ENCODE measurements at places on chromosomes 4 and X.

- no peak for DNase-seq
These were observed 85.9 kb downstream of the UNC5C start for GRCh38 chr4:95462921-95463320.

GRCh38 chrX:64976673-64977040, 407 bp upstream of the ZC4H2 start:
- DNase-seq, result no peak

DNA sequence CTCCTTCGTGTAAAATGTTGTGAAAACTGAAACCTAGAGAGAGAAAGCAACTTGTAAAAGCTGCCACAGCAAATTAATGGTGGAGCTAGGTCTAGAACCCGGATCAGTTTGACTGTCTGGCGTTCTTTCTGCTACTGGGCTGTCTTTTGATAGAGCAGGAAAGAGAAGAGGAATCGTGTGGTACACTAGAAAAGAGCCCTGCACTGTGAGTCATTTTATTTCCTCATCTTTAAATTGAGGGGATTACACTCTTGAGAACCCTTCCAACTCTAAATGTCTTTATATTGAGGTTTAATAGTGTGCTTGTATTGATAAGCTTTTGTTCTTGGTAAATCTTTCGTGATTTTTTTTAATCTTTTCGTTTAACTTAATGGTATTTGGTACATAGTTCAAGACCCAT, 4.3 kb downstream of the WDR44 start:
- DNase-seq, result no peak

GRCh38 chr4:53747401-53747800, 156.1 kb upstream of the LNX1 start:
- no peak for DNase-seq

DNA sequence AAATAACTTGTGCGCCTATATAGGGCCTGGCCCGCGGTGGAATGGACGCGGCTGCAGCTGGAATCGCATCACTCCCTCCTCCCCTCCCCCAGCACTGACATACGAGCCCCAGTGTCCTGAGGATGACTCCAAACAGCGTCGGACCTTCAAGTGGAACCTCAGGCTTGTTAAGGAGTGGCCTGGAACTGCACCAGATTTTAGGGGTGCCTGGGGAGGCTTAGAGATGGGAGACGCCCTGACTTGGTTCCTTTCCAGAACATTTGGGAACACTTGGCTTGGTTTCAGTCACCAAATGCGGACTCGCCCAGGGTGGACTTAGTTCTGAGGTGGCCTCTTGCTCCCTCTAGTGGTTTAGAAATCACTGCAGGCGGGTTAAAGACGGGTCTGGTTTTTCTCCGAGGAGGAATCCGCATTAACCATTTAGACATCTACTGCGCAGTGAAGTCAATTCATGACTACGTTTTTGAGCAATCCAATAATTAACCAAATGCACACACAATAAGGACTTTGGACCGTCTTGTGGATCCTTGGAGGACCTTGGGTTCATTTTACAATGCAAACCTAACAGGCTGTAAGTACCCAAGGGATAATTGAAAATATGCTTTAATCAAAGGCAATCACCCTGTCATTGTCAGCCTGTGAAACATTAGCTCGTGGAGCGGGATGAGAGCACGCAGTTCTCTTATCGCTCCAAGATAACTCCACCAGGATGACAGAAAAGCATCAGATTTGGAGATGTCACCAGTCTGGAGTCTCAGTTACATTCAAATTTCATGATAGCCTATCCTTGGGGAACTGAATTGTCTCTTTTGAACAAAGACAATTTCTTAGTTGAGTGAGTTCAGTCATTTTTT, 11.2 kb upstream of the PDGFRA start:
- peak; percentile 77 for DNase-seq

DNA sequence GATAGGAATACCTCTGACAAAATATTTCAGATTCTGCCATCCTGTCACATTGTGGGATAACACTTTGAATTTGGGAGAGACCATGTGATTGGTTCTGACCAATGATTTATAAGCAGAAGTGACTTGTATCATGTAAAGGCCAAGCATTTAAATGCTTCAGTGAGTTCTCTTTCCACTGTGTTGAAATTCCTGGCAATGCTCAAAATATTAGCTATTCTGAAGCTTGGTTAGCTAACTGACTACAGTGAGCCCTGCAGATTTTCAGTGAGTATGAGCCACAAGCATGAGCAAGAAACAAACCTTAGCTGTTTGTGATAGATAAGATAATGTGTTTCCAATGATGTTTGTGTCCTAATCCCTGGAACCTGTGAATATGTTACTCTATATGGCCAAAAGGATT, 562.8 kb upstream of the AADAT start:
- no peak for DNase-seq

DNA sequence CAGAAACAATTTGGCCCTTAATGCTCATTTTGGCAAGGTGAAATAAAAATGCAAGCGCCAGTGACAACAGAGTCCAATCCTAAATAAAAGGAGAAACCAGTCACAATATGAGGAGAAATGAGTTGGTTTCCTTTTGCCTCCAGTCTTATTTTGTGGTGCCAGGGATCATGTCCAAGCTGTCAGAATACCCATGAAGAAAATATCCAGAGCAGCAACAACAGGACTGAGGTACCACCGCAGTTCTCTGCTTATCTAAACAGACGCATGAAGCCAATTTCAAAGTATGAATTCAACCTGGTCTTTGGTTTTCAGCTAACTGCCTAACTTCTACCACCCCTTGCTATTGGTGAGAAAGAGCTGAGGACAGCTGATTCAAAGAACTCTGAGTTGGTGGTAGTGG, 199.9 kb upstream of the MAGEB2 start:
- no peak for DNase-seq

GRCh38 chr4:123055943-123056342, 133.5 kb upstream of the NUDT6 start:
- DNase-seq, result no peak
